COR-L47 (cell line): ENCODE measurements at places on chromosomes 1 and 21.

DNA sequence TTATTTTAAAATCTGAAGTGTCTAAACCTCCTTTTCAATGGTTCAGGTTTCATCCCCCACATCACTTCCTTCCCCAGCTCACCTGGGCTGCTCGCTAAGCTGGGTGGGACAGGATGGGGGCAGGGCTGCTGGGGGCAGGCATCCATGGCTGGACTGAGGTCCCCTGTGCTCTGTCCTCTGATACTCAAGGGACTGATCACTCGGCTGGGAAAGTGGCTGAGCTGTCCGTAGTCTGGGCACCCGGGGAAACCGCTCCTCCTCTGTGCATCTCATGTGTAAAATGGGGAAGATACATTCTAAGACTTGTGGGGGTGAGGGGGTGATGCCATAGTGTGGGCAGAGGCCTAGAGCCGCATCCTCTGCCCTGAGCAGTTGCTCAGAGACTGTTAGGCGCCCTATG lies 411.2 kb downstream of the MATN1 start:
- DNase-seq, result no peak

- peak; percentile 75 for DNase-seq
Measured at GRCh38 chr1:218671573-218671972, 326.4 kb downstream of the TGFB2 start.

DNA sequence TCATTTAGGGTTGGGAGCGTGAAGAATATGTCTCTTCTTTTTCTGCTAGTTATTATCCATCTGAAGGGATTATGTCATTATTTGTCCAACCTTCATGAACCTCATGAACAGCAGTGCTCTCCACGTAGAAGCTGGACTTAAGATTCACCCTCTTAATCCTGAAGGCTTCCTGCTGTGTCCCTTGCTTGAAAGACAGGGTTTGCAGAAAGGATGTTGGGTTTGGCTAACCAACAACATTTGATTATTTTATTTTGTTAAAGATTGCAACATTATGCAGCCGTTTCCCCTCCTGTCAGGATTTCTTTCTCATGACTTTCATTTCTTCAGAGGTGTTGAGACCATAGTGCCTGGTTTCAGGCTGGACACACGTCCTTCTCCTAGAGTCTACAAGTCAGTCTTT lies 75.2 kb downstream of the NGF start:
- DNase-seq, result no peak

GRCh38 chr1:240613356-240614142 lies 1.6 kb upstream of the GREM2 start:
- no peak for DNase-seq

DNA sequence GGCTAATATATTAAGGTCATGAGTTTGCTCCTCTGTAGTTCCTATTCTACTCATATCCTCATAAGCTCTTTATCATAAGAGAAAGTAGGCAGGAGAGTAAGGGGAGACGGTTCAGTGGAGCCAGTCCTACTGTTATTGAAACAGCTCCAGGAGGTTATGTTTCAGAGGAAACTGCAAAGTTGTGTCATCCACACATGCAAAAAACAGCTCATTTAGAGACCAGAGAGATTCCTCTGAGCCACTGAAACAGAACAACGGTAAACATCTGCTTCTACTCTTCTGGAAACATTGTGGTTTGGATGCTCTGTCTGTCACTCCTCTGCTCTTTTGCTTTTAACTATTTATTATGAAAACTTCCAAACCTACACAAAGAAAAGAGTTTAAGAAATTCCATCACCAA lies 66.3 kb upstream of the PPP2R5A start:
- no peak for DNase-seq

DNA sequence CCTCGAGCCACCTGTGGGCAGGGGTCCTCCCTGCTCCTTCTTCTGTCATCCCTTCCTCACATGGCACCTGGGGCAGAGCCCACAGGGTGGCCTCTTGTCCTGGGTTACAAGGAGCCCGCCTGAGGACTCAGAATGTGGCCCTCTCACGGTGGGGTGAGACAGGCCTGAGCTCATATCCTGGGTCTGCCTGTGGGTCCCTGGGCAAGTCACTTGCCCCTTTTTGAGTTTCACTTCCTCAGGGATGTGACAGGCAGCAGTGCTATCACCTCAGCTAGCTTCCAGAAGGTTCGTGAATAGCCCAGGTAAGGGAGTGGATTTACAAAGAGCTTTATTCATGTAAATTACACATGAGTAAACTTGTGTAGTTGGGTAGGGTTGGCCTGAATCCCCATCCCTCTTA lies 33.5 kb downstream of the HTR6 start:
- DNase-seq, result no peak

DNA sequence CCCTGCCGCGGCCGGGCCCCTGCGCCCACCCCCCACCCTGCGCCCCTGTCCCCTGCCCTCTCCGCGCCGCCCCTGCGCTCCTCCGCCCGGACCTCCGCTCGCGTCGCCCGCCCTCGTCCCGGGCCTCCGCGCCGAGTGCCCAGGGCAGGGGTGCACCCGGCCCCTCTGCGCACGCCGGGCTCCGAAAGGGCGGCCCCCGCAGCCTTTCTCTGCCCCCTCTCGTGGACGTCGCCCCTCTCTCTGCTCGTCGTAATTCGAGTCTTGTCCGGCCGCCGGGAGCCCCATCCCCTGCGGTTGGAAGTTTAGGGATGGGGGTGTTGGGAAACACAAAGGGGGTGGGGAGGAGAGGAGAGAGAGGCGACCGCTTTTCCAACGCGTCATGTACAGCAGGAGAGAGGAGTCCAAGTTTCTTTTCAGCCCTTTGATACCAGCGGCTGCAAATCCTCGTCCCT lies 407 bp downstream of the GALNT2 start:
- no peak for DNase-seq

- DNase-seq, result no peak
Measured at GRCh38 chr1:26701995-26702679, 6.3 kb downstream of the ARID1A start.
